Activated T-helper 2 cell treated with anti-CD3 and anti-CD28 coated beads, Interferon-gamma antibody, Interleukin-2, Interleukin-4, amounts not matched to agents 10 μg/mL and 5 μg/mL and 100 μg/mL, durations not matched to agents 14 hours and 24 hours and 36 hours (primary cell): ENCODE measurements at places on chromosomes 16 and 17.
A peak's percentile ranks its signal among the peaks of the same experiment; 100 is the strongest.

- DNase-seq = no peak
Observed at GRCh38 chr17:55635253-55635914, 87.3 kb downstream of the TMEM100 start.

- DNase-seq = no peak
Observed at GRCh38 chr17:279331-279730, 73.3 kb downstream of the RPH3AL start.

DNA sequence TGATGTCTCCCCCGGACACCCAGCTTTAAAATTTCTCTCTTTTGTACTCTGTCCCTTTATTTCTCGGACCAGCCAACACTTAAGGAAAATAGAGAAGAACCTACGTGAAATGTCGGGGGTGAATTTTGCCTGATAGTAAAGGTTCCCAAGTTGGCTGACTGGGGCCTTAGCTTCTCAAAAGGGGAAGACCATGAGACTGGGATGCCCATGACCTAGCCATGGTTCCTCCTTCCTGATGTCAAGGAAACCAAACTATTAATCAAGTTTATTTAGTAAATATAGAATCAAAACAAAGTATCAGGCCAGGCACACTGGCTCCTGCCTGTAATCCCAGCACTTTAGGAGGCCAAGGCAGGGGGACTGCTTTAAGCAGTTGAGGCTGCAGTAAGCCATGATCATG is 2.4 kb upstream of the EIF1 start:
- DNase-seq = no peak

GRCh38 chr16:50407351-50407750 is 38.6 kb upstream of the BRD7 start:
- DNase-seq = no peak

- no peak for DNase-seq
Observed at GRCh38 chr17:2560658-2561057, 32.8 kb upstream of the PAFAH1B1 start.

GRCh38 chr16:77645764-77646163 is 76.5 kb upstream of the NUDT7 start:
- DNase-seq = no peak

GRCh38 chr17:78075545-78075944 is 53.0 kb downstream of the TMC6 start:
- DNase-seq = no peak

DNA sequence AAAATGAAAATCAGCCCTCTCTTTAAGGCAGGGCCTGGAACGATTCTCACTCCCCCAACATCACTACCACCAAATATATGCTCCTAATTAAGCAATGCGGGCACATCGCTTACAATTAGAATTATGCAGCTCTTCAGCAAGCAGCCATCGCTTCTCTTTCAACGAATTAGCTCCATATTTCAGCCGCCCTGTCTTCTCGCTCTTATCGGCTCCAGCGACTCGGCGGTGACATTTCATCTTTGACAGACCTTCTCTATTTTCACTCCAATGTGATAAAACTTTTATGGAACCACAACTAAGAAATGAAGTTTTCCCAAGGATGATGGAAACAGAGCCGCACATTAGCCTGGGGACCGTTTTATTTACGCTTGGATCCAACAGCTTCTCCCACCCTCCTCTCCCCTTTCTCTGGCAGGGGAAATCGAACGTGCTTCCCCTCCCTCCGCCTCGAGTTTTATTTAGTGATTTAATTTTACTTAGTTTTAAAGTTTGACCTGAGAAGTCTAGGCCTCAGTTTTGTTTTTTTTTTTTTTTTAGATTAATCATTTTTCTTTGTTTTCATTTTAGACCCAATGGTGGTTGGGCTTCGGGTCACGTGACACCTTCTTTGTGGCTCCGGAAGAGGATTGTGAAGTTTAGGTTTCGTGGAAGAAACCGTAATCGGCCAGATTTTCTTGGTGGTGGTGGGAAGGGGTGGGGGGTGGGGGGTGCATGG is 3.1 kb upstream of the HOXB2 start:
- peak; percentile 33 for DNase-seq
